ENCODE measurements at places on chromosomes 5 and 9.

GRCh38 chr5:23717486-23717885, 210.1 kb downstream of the PRDM9 start:
- DNase-seq: no peak

DNA sequence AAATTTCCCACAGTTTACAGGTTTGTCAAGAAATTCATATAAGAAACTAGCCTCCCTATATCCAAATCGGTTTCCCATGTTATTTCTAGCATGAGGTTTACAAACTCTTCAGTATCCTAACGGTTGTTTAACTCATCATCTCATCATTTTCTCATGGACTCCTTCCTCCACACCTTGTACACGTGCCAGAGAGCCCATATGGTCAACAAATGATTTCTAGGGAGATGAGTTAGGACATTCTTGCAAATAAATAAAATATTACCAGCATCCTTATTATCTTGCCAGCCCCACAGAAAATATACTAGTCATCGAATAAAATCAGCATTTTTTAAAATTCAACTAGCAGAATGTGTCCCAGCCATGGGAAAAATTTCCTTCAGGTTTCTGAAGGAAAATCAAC, 285.2 kb downstream of the EBF1 start:
- DNase-seq: no peak

GRCh38 chr5:15639288-15639687, 139.3 kb downstream of the FBXL7 start:
- no peak for DNase-seq

- DNase-seq: no peak
Observed at GRCh38 chr5:36724467-36725332, 118.3 kb downstream of the SLC1A3 start.

- DNase-seq: no peak
Observed at GRCh38 chr9:7823651-7824050, 24.1 kb upstream of the DMAC1 start.

All from vagina (tissue), 2 donors.